Central memory CD4-positive, alpha-beta T cell (primary cell): ENCODE measurements at places on chromosomes 16 and 17.

DNA sequence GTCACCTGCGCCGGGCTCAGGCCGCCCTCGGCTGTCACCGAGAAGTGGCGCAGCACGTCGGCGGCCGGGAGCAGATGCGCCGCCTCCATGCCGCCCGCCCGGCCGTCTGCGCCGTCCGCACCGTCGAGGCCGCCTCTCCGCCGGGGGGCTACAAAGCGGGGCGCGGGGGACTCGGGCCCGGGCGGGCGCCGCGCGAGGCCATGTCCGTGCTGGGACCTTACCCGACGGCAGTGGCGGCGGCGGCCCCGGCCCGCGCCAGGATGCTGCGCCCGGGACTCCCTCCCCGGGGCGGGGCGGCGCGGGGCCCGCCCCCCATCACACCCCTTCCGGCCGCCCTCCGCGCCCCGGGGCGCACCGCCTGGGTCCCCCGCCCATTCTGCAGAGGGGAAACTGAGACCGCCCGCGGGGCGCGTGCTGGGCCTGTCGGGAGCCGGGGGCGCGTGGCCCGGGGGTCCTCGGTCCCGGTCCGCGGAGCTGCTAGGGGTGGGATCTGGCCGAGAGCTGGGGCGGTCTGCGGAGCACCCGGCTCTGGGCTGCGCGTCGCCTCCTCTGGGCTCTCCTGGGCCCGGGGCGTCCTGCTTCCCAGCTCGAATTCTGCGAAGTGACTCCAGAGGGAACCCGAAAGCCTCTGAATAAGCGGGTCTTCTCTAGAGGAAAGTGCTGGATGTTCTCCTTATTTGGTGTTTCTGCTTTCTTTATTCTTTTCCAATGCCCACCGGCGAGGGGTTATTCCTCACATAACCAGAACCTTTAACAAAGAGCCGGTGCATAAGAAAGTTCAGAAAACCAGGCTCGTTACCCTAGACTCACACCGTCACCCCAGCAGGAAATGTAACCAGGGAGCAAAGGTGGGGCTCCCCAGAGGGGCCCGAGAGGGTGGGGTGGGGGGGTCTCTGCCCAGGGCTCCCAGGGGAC, at the start of gene ATP2A3:
Gene ATP2A3 (minus strand): TSS at position 235 of the 915 bp plus-strand sequence. CDS start 146 bp downstream, at position 89.
- peak; percentile 55 for DNase-seq

- DNase-seq = no peak
These were observed 32.3 kb downstream of the B9D1 start for GRCh38 chr17:19330271-19330670.

GRCh38 chr16:28013392-28013791, 50.1 kb downstream of the GSG1L start:
- DNase-seq = no peak

DNA sequence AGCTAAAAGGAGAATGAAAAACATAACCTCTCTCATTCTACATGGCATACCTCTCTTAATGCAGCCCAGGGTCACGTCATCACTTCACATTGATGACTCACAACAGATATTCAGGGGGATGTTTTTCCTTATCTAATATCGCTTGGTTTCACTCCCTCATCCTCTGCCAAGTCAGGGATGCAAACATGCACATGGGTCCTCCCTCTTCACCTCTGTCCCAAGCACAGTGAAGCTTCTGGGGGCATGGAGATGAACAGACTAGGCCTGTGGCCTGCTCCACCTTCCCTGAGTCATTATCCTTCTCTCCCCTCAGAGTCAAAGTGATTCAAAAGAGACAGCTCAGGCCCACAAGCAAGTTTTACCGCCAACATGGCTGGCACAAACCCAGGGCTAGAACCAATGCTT, 2.3 kb upstream of the MT2A start:
- DNase-seq = no peak

DNA sequence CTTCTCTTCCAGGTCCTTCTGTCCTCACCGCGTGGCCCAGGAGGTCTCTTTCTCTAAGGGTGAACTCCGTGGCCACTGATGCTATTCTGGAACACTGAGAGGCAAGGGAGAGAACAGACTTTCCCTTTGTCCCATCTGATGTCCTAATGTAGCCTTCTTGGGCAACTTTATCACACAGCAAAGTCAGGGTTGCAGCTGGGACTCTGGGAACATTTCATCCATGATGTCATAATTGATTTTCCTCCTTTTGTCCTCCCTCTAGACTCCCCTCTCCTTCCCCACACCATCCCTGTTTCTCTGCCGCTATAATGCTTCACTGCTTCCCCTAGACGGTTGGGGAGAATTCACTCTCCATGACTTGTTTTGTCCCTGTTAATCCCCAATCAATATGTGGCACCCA, 201.0 kb downstream of the SHISA9 start:
- DNase-seq = no peak

- DNase-seq = peak; percentile 27
These were observed 4.5 kb downstream of the TMEM100 start for GRCh38 chr17:55717898-55718735.

DNA sequence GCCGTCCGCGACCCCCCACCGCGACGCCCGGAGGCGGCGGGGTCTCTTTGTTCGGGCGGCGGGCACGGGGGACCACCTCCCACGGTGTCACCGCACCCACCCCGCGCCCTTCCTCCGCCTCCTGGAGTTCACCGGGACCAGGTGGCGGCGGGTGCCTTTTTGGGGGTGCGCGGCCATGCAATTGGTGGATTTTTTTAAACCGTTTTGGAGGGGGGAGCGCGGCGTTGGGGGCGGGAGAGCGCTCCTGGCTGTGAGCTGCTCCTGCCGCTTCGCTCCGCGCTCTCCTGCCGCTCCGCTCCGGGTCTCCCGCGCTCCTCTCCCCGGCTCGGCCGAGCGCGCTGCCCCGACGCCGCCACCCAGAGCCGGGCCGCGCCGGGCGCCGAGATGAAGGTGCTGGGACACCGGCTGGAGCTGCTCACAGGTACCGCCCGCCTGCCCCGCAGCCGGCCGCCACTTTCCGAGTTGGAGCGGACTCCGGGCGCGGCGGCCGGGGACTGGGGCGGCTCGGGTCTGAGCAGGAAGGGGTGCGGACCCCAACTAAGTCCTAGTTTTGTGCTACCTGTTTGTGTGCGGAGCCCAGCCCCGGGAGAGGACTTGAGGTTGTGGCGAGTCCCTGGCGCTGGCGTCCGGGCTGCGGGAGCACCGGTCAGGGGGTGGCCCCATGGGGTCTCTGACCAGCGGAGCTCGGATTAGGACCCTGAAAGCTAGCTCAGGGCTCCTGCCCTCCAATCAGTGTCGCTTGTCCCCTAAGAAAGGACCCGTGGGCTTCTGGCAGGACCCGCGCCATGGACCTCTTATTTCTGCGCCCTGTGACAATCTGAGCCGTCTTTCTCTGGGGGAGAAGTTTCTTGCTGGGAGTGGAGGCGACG, 35.7 kb upstream of the NDRG4 start:
- no peak for DNase-seq

DNA sequence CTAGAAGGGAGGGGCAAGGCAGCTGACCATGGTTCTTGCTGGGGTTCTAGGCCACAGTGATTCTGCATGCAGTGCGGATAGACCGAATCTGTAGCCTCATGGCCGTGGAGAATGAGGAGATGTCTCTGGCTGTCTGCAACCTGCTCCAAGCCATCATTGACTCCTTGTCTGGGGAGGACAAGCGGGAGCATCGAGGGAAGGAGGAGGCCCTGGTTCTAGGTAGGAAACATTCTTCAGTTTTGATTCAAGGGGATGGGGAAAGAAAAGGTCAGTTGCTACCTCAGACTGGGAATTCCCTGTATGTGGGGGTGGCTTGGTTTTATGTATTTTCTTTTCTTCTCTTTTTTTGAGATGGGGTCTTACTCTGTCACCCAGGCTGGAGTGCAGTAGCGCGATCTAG, 7.6 kb downstream of the UNC45B start:
- no peak for DNase-seq

DNA sequence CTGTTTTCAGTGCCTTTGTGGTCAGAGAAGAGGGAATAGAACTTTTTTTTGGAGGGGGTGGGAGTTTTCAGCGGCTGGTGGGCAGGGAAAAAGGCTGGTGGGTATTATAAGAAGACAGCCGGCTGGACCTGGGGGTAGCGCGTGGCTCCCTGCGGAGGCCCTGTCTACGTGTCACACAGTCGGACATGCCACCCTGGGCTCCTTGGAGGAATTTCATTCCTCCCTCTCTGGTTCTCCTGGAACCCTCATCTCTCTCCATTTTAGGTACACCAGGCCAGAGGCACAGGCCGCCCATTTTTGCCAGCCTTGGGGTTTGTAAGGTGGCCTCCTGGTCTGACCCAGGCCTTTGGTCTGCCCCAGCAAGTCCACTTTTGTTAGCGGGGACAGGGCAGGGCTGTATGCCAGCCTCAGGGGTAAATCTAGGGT, 908 bp downstream of the FKBP10 start:
- DNase-seq = no peak
